A673 (cell line): ENCODE measurements at places on chromosomes 7 and 10.

GRCh38 chr10:60662917-60663614 lies 115.2 kb upstream of the CDK1 start:
- peak; percentile 61 for DNase-seq

DNA sequence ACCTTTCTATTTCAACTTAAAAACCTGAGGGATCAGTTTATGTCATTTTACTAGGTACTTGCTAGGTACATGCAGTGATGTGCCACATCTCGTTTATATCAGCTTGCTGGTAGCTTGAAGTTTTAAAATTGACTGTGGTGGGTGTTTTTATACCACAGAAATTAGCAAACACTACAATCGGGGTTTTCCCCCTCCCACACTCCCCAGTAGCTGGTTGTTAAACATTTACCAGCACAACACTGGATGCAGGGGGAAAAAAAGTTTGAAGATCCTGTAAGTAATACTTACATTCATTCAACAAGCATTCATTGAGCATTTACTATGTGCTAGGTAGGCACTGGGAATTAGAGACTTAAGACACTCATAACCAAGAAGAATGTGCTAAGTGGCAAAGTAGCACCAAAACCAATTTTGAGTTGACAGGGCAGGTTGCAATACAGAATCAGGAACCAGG lies 32.6 kb downstream of the USP6NL start:
- no peak for DNase-seq

DNA sequence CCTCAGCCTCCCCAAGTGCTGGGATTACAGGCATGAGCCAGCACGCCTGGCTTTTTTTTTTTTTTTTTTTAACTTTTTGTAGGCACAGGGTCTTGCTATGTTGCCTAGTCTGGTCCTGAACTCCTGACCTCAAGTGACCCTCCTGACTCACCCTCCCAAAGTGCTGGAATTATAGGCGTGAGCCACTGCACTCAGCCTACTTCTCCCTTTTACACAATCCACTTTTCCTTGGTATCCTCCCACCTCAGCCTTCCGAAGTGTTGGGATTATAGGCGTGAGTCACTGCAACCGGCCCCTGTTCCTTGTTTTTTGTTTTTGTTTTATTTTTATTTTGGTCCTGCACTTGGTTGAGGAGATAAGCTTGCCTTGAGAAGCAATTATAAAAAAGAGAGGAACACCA lies 75.9 kb upstream of the KMT2C start:
- DNase-seq: no peak

DNA sequence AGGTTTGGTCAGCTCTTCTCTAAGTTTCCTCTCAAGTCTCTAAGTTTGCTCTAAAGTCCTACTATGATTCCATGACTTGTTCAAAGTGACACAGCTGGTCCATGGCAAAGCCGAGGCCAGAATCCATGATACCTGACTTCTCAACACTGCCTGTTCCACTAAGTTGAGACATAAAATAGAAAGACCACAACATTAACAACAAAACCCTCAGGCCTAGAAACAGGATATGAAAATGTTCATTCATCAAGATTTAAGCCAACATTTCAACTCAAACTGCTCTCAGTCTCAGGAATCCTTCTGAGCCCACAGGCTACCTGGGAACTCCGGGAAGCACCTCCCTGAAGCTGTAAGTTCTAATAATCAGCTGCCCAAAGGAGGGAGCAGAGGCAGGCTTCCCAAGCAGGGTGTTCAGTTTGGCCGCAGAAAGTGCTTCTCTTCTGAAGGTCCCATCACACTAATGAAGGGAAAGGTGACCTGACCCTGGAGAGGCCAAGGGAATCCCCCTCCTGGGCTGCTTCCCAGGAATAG lies 62.9 kb downstream of the STK17A start:
- no peak for DNase-seq

DNA sequence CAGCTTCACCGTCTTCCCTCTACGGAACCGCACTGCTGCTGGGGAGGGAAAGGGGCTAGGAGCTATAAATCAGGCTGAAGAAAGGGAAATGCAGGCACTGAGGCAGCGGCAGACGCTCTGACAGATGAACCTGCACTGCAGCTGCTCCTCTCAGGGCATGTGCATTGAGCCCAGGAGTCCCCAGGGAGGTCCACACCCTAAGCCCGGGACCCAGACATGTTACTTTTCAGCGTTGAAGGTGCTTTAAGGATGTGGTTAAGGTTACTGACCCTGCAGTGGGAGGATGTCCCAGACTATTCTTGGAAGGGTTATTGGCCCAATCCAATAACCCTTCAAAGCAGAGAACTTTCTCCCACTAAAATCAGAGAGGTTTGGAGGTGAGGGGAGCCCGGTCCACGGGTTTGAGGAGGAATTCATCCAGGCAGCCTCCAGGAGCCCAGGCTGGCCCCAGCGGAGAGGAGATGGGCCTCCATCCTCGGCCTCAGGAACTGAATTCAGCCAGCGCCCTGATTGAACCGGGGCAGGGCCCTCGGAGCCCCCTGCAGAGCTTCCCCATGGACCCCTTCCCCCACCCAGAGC lies 75.4 kb downstream of the ADARB2 start:
- no peak for DNase-seq

DNA sequence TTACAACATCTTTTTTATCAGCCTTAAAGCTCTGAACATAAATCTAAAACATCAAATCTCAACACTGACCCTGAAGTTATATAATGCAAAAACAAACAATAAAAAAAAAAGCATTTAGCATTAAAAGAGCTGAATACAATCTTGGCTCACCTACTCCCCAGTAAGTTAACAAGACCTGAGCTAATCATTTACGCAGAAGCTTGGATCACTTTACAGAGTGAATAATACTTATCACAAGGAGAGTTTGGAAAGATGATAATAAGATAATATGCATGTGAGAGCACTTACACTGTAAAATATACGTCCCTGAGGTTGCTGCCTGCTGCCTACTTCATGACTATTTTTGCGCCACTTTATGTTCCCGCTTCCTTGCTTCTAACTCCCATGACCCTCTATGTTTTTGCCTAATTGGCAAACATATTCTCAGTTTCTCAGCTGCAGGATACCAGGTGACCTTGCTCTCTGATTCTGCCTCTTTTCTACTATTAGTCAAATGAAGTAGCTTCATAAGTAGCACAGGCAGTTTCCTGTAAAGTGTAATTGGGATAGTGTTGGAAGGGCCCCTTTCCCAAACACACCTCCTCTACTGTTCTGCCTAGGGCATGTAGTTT lies 333.6 kb downstream of the LRRTM3 start:
- no peak for DNase-seq

DNA sequence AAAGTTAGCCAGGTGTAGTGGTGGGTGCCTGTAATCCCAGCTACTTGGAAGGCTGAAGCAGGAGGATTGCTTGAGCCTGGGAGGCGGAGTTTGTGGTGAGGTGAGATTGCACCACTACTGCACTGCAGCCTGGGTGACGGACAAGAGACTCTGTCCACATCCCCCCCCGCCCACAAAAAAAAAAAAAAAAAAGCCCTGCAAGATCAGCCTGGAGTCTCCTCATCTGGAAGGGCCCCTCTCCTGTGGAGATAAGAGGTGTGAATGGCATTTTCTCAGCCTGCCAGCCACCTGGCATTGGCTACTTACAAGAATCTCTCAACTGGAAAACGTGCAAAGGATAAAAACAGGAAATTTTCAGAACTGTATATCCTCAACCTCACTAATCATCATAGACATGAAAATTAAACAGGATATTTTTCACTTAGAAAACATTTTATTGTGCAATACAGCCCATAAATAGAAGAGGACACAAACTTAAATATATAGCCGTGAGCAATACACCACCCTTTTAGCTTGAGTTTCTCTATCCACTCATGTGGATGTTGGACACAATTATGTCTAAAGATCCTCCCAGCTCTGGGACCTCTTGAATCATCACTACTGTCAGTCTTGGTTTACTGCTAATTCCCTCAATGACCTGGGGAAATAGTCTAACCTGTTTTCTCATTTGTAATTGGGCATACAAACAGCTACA lies 11.3 kb upstream of the TSPAN15 start:
- no peak for DNase-seq

GRCh38 chr7:80154656-80155333 lies 20.2 kb downstream of the GNAI1 start:
- peak; percentile 55 for DNase-seq

GRCh38 chr10:130254243-130254642 lies 118.1 kb downstream of the GLRX3 start:
- DNase-seq: peak; percentile 8

DNA sequence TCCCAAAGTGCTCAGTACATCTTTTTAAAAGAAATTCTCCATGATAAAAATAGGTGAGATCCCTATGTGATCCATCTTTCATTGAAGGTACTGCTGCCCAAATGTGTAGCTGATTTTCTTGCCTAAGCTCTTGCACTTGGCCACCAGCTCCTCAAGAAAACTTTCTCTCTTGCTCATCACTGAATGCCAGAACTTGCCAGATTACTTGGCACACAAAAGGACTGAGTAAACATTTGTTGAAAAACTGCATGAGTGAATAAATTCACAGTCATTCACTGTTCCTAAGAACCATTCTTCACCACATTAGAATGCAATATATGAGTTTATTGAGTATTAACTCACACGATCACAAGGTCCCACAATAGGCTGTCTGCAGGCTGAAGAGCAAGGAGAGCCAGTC lies 99.9 kb downstream of the TRIL start:
- no peak for DNase-seq

GRCh38 chr7:158849768-158850544 lies 6.4 kb upstream of the DYNC2I1 start:
- no peak for DNase-seq

GRCh38 chr10:114042895-114043531 lies 653 bp upstream of the ADRB1 start:
- DNase-seq: peak; percentile 89

- no peak for DNase-seq
Observed at GRCh38 chr10:111017098-111017497, 59.7 kb upstream of the ADRA2A start.

DNA sequence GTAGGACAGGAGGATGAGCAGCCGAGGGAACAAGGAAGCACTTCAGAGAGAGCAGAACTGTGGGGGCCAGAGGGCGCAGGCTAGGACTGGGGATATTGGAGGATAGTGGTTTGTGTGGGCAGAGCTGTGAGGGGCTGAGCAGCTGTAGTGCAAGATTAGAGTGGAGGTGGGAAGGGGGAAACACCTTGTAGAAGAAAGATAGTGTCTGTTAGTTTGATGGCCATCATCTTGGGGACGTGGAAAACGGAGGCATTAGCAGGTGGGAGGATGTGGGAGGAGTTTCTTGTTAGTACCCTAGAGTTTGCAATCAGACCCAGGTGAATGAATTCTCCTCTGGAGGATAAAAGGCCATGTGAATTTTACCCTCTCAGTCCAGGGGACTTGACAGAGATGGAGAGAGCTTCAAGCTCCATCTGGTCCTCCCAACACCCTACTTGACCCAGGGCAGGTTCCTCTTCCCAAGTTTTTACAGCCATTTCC lies 34.0 kb downstream of the PRSS2 start:
- no peak for DNase-seq

DNA sequence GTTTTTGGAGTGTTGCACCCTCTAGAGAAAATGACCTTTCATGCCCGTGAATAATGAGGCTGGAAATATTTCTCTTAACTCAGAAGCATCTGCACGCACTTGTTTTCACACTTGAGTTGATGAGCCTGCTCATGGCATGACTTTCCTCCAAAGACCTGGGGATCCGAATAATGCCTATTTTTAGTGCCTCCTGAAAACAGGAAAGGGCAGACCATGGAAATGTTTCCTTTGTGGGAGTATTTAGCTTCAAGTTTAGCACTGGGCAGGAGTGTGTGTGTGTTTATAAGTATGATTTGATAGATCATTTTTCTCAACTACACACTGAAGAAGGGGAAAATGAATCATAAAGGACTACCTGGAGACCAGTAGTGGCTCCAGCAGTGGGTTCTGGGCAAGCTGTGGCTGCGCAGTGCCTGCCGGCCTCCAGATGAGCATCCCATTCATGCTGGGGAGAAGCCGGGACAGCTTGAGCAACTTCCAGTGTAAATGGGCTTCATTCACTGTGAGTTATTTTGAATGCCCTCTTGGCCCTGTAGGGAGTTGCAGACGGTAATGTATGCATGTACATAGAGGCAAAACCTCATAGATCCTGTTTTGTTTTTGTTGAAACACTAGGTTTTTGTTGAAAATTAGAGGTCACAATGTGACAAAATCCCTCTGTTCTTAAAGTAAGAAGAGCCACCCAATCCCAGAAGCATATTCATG lies 117.8 kb upstream of the INSYN2A start:
- no peak for DNase-seq

DNA sequence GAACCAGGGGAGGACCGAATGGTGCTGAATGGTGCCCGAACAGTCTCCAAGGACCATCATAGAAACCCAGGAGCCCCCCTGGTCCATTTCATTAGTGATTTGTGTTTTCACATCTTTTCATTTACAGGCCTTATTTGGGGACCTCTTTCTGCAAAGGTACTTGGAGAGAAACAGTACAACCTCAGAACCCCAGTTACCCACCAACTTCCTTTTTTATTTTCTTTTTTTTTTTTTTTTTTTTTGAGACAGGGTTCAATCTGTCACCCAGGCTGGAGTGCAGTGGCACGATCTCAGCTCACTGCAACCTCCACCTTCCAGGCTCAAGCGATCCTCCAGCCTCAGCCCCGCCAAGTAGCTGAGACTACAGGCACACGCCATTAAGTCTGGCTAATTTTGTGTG lies 13.0 kb upstream of the ELN start:
- no peak for DNase-seq

GRCh38 chr7:3280445-3280844 lies 20.6 kb upstream of the SDK1 start:
- no peak for DNase-seq

DNA sequence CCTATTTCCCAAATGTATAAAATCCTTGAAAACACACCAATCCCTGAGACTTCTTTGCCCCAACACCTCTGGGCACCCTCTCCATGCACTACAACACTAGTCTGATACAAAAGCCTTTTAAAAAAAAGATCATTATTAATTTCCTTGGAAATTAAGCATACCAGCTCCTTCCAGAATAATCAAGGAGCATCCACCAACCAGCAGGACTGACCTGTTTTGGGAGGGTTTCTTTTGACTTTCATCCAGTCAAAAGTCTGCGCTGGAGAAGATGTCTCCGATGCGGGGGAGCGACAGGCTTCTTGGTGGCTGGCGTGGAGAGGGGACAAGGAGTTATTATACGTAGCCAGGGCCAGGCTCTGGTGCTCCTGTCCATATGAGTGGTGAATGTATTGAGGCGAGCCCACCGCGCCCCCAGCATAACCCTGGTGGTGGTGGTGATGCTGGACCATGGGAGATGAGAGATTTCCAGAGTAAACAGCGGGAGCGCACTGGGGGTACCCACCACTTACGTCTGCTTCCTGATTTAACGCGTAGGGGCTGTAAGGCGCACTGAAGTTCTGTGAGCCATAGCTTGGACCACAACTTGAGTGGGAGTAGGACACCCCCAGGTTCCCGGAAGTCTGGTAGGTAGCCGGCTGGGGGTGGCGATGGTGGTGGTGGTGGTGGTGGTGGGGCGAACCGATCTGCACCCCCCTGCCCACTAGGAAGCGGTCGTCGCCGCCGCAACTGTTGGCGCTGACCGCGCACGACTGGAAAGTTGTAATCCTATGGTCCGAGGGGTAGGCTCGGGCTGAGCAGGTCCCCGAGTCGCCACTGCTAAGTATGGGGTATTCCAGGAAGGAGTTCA lies 527 bp downstream of the HOXA1 start:
- no peak for DNase-seq

- no peak for DNase-seq
Observed at GRCh38 chr7:69804962-69805361, 206.7 kb downstream of the AUTS2 start.
